ENCODE measurements at places on chromosomes 11 and 22. TPM values are rescaled to one million over a fixed set of nuclear protein-coding genes. Genes with fewer than 3 reads are reported as not detected.
A peak's percentile ranks its signal among the peaks of the same experiment; 100 is the strongest.

ELMOD1 gene
- total RNA-seq, result 0.45 TPM

CARD10 gene
- total RNA-seq, result 23.5 TPM

OSBPL5 gene
- 0.93 TPM for total RNA-seq

BAIAP2L2 gene
- total RNA-seq, result 1.4 TPM

UPK3A gene
- total RNA-seq, result not detected

TRIM34 gene
- 1.3 TPM for total RNA-seq

DNA sequence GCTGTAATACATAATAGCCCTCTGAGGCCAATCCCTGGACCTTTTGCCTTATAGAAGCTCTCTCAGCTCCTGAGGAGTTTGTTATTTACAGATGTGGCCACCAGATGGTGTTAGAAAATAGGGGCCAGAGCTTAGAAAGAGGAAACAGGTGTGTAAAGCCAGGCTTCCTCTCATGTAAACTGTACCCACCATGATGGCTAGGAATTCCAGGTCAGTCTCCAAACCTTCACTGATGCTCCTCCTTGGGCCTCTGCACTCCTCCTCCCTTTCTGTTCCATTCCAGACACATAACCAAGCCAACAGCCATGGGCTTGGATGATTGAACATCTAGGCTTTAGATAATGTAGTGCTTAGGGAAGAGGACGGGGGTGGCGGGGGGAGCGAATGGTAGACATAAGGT, 39.7 kb downstream of the USP35 start:
- peaks cover 53% of the 10 kb centered on the region for H3K36me3 ChIP-seq
- no peak overlapping the region for H3K4me3 ChIP-seq
- no peaks in the 10 kb centered on the region for H3K27me3 ChIP-seq
- H3K4me1 ChIP-seq, result no peaks in the 10 kb centered on the region

GRCh38 chr11:13135385-13136271, 126.5 kb downstream of the RASSF10 start:
- peak overlapping the region; percentile 86 for H3K27ac ChIP-seq

DNA sequence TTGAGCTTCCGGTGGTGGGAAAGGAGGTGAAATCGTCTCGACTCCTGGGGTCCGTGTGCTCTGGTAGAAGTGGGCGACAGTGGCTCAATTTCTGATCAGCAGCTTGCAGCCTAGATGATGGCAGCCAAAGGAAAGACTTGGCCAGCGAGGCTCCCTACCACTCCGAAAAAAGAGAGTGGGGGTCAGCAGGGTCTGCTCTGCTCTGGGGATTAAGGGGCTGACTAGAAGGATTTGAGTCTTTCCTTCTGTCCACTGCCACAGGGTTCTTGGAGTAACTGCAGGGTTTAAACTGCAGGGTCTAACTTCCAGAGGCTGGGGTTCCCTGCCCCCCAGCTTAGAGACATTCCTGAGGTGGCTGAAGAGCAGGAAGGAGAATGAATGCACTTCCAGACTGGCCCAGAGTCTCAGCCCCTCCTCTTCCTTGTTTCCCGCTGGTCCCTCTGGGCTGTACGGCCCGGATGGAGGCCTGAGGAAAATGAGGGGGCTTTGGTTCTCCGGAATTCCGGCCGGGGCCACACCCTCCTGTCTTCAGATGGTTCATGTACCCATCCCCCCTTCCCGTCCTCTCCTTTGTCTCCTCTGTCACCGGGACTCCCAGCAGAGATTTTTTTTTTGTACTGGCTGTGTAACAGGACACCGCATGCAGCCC, 907 bp downstream of the SERPINH1 start:
- peak overlapping the region; percentile 98 for H3K4me3 ChIP-seq
- H3K36me3 ChIP-seq, result peaks cover 45% of the 10 kb centered on the region
- peak overlapping the region; percentile 98 for H3K27ac ChIP-seq
- peak; percentile 92 for DNase-seq

DNA sequence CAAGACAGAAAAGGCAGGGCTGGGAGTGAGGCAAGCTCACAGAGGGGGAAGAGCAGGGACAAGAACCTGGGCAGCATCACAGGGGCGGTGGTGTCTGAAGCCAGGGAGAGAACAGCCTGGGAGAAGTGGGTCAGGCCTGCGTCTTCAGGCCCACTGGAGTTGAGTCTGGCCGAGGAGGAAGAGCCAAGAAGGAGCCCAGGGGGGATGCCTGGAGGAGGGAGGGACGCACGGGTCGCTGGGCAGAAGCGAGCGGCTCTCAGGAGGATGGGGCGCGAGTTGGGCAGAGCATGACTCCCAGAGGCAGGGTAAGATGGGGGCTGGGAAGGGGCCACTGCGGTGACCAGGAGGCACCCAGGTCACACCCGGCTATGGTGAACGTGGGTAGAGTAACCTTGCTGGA, 18.5 kb downstream of the LRFN4 start:
- H3K27me3 ChIP-seq, result peaks cover 6% of the 10 kb centered on the region
- H3K4me1 ChIP-seq, result peaks cover 8% of the 10 kb centered on the region
- H3K4me3 ChIP-seq, result no peak overlapping the region
- DNase-seq, result no peak
- no peaks in the 10 kb centered on the region for H3K36me3 ChIP-seq

DNA sequence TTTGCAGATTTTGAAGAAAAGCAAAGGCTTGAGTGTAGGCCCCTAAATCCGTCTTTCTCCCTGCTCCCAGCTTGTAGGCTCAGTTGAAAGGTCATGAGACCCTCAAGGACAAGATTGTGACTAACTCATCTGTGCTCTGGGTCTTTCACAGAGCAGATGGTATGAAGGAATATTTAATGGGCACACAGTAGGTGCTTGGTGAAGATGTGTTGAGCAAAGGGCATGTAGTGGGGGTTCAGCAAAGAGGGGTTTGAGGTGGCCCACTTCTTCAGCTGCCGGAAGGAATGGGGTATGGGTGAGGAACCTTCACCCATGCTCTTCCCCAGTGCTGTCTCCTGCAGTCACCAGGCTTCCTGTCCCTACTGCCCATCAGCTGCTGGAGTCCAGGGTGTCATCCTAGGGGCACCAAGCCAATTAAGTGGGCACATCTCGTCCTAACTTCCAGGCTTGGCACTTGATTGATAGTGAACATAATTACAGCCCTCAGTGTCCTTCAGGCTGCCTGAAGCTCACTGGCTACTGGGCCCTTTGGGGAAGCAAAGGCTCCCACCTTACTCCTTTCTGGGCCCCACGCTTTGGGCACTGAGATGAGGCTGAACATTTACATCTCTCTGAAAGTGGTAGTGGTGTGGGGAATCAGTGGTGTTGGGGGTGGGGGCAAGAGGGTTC, 15.0 kb downstream of the DGAT2 start:
- no peaks in the 10 kb centered on the region for H3K36me3 ChIP-seq
- H3K27me3 ChIP-seq, result no peaks in the 10 kb centered on the region
- H3K4me3 ChIP-seq, result no peak overlapping the region
- no peak overlapping the region for H3K27ac ChIP-seq
- H3K4me1 ChIP-seq, result no peaks in the 10 kb centered on the region

DNA sequence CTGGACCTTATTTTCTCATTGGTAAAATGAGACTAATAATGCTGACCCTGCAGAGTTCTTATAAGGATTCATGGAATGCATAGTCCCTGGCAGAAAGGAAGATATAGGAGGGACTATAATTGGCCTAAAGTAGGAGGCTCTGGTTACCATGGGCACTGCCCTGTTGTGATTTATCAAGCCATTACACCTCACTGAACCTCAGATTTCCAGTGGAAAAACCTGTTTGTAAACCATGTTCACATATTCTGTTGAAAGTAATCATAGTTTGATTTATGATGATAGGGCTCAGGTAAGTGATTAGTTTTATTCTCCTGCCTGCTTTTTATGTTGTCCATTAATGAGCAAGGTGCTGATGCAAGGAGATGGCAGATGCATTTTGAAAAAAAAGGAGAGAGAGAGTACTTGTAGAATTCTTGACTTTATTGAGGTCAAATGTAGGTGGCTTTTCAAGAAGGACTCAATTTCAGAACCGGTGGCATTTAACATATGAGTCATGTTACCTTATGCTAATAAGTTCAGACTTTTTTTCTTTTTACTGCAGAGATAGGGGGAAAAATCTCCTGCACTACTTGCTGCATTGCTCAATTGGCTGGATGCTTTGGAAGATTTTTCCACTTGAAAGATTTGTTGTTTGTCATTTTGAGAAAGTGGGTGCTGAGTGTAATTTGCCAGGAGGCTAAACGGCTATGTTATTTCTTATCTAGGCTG, 14.6 kb downstream of the NF2 start:
- no peak overlapping the region for H3K4me3 ChIP-seq
- H3K27ac ChIP-seq, result no peak overlapping the region
- H3K27me3 ChIP-seq, result no peaks in the 10 kb centered on the region
- no peaks in the 10 kb centered on the region for H3K36me3 ChIP-seq

GRCh38 chr11:36148701-36149100, 140.5 kb downstream of the COMMD9 start:
- no peak for DNase-seq
- peaks cover 7% of the 10 kb centered on the region for H3K4me1 ChIP-seq
- peaks cover 5% of the 10 kb centered on the region for H3K36me3 ChIP-seq
- no peak overlapping the region for H3K27ac ChIP-seq

- no peaks in the 10 kb centered on the region for H3K27me3 ChIP-seq
- H3K36me3 ChIP-seq, result no peaks in the 10 kb centered on the region
- H3K4me1 ChIP-seq, result peaks cover 19% of the 10 kb centered on the region
- no peak overlapping the region for H3K27ac ChIP-seq
- DNase-seq, result peak; percentile 97
These were observed 879 bp downstream of the TMEM121B start for GRCh38 chr22:17120281-17120680.

GRCh38 chr11:8288166-8288772, 24.6 kb upstream of the LMO1 start:
- DNase-seq, result no peak
- peaks cover 11% of the 10 kb centered on the region for H3K4me1 ChIP-seq
- no peak overlapping the region for H3K4me3 ChIP-seq

- no peak overlapping the region for H3K4me3 ChIP-seq
- no peaks in the 10 kb centered on the region for H3K36me3 ChIP-seq
- H3K4me1 ChIP-seq, result no peaks in the 10 kb centered on the region
- H3K27ac ChIP-seq, result no peak overlapping the region
- DNase-seq, result no peak
- no peaks in the 10 kb centered on the region for H3K27me3 ChIP-seq
These were observed 743.4 kb downstream of the NELL1 start for GRCh38 chr11:21412652-21413383.

- no peak overlapping the region for H3K27ac ChIP-seq
- H3K36me3 ChIP-seq, result peaks cover 12% of the 10 kb centered on the region
- peaks cover 11% of the 10 kb centered on the region for H3K4me1 ChIP-seq
- no peak for DNase-seq
- no peak overlapping the region for H3K4me3 ChIP-seq
These were observed 140.0 kb downstream of the SWAP70 start for GRCh38 chr11:9803685-9804418.

- DNase-seq, result no peak
- H3K27ac ChIP-seq, result no peak overlapping the region
- no peaks in the 10 kb centered on the region for H3K27me3 ChIP-seq
- H3K4me1 ChIP-seq, result no peaks in the 10 kb centered on the region
- peaks cover 53% of the 10 kb centered on the region for H3K36me3 ChIP-seq
- no peak overlapping the region for H3K4me3 ChIP-seq
These were observed 18.4 kb downstream of the ATXN10 start for GRCh38 chr22:45690008-45690407.

GRCh38 chr11:2980168-2980840, 11.8 kb downstream of the NAP1L4 start:
- H3K4me3 ChIP-seq, result no peak overlapping the region
- no peak overlapping the region for H3K27ac ChIP-seq
- no peak for DNase-seq
- no peaks in the 10 kb centered on the region for H3K27me3 ChIP-seq

- peak overlapping the region; percentile 82 for H3K27ac ChIP-seq
- no peaks in the 10 kb centered on the region for H3K36me3 ChIP-seq
- H3K4me1 ChIP-seq, result peaks cover 4% of the 10 kb centered on the region
- H3K4me3 ChIP-seq, result peak overlapping the region; percentile 65
- DNase-seq, result peak; percentile 92
- no peaks in the 10 kb centered on the region for H3K27me3 ChIP-seq
These were observed 37.1 kb upstream of the SWAP70 start for GRCh38 chr11:9626496-9627394.

GRCh38 chr11:71172680-71173079, 79.7 kb downstream of the SHANK2 start:
- H3K27ac ChIP-seq, result no peak overlapping the region
- no peaks in the 10 kb centered on the region for H3K36me3 ChIP-seq
- H3K27me3 ChIP-seq, result no peaks in the 10 kb centered on the region
- H3K4me3 ChIP-seq, result no peak overlapping the region
- peak; percentile 17 for DNase-seq
- no peaks in the 10 kb centered on the region for H3K4me1 ChIP-seq

GRCh38 chr11:66810576-66811185, 32.6 kb upstream of the RCE1 start:
- H3K27me3 ChIP-seq, result no peaks in the 10 kb centered on the region
- H3K4me1 ChIP-seq, result no peaks in the 10 kb centered on the region
- H3K4me3 ChIP-seq, result no peak overlapping the region
- peak; percentile 51 for DNase-seq
- H3K36me3 ChIP-seq, result peaks cover 36% of the 10 kb centered on the region
- no peak overlapping the region for H3K27ac ChIP-seq

GRCh38 chr22:39253435-39254070, 8.8 kb upstream of the PDGFB start:
- DNase-seq, result peak; percentile 84
- H3K4me1 ChIP-seq, result no peaks in the 10 kb centered on the region
- no peaks in the 10 kb centered on the region for H3K36me3 ChIP-seq
- no peaks in the 10 kb centered on the region for H3K27me3 ChIP-seq
- no peak overlapping the region for H3K27ac ChIP-seq
- H3K4me3 ChIP-seq, result no peak overlapping the region

GRCh38 chr11:126415128-126415527, 59.6 kb downstream of the ST3GAL4 start:
- H3K4me3 ChIP-seq, result no peak overlapping the region
- H3K36me3 ChIP-seq, result no peaks in the 10 kb centered on the region
- H3K4me1 ChIP-seq, result no peaks in the 10 kb centered on the region
- H3K27me3 ChIP-seq, result peaks cover 29% of the 10 kb centered on the region

GRCh38 chr22:39170825-39171622, 18.5 kb upstream of the CBX7 start:
- peak; percentile 96 for DNase-seq
- no peaks in the 10 kb centered on the region for H3K36me3 ChIP-seq
- no peak overlapping the region for H3K4me3 ChIP-seq
- H3K27ac ChIP-seq, result no peak overlapping the region
- peaks cover 23% of the 10 kb centered on the region for H3K4me1 ChIP-seq

- no peak overlapping the region for H3K27ac ChIP-seq
- DNase-seq, result no peak
- no peaks in the 10 kb centered on the region for H3K36me3 ChIP-seq
- H3K4me1 ChIP-seq, result no peaks in the 10 kb centered on the region
- no peak overlapping the region for H3K4me3 ChIP-seq
These were observed 226.4 kb upstream of the KIRREL3 start for GRCh38 chr11:127226949-127227348.

All from endodermal cell (in vitro differentiated cells).